ENCODE measurements at places on chromosomes 2 and 18.

DNA sequence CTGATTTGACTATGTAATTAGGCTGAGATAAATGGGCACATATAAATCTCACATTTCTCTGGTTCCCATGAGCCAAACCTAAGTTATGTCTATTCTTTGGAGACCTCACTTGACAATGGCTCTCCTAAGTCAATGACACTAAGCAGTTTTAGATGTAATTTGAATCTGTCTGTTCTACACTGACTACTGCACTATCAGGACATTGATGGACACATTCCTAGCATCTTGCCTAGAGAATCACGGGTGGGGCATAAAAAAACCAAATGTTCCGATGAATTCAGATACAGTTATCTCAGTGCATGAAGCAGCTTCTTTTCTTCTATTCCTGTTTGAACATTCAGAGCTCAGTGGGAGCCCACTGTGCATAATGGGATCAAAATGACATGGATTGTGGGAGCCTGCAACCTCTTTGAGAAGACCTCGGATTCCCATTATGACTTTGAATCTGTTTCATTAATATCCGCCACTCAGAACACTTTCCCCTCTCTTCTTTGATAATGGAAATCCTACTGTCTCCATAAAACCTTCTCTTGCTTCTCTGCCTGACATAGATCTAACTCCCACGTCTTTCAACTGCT, 110.8 kb downstream of the FSHR start:
- no peak for DNase-seq

- DNase-seq = peak; percentile 15
These were observed 111.1 kb downstream of the TTC27 start for GRCh38 chr2:32738939-32739338.

- no peak for DNase-seq
These were observed 13.2 kb upstream of the SERTAD2 start for GRCh38 chr2:64666810-64667438.

DNA sequence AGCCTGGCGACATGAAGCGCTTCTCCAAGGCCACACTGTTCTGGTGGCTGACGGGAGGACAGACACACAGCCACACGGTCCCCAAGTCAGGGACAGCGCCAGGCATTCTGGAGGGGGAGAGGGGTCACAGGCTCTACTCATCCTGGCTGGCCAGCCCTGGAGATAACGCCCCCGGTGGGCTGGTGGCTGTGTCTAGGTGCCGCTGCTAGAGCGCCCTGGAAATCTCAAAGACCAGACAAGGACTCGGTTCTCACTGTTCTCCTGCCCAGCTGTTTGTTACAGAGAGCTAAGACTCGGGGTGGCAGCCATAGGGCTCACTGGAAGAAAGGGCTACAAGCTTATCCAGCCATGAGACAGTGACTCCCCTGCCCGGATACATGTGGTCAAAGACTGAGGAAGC, 72.0 kb downstream of the KCNF1 start:
- DNase-seq = no peak

DNA sequence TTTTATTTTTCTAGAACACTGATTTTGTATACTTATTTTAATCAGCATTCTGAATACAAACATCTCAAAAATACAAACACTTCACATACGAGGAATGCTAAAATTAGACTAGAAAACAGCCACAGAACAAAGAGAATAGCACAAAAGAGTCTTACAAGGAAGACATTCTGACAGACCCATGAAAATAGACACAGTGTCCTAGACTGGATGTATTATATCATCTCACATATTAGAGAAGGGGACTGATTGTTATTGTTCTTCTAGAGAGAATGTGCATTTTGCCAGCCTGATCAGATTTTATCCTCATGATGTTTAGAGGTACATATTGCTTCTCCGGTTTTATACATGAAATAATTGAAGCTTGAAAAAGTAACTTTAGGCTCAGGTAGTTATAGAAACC, 357.9 kb downstream of the DPP10 start:
- DNase-seq = no peak

DNA sequence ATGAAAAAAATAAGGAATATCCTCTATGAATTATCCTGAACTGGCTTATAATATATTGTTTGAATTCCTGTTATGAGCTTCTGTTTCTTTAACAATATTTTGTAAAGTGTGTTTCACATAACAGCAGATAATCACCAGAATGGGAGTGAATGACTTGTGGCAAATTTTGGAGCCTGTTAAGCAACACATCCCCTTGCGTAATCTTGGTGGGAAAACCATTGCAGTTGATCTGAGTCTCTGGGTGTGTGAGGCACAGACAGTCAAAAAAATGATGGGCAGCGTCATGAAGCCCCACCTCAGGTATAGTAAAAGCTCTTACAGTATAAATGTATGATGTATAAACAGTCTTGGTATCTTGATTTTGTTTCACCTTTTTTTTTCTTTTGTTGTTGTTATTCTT, 5.9 kb downstream of the GEN1 start:
- no peak for DNase-seq

- no peak for DNase-seq
These were observed 1.7 kb downstream of the TMEM18 start for GRCh38 chr2:675460-675859.

DNA sequence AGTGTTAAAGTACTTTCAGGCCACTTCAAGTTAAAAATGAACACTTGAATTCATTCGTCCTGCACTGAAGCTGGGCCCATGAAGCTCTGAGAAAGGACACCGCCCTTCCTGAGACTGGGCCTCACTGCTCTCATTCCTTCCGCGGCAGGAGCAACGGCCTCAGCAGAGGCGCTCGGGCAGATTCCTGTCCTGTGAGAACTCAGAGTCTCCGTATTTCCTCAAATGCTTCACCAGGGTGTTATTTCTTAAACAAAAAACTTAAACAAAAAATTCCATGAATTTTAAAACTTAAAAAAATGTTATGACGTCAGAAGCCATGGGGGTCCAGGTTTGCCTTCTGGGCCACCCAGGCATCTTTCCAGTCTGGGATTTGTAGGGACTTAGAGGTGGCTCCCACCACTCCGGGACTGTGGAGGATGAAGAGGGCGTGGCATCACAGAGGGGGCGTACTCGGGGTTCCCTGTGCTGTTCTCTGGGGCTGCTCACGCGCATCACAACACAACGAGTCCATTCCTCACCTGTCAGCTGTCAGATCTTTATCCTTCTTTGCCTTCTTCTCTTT, 115.9 kb upstream of the ASB18 start:
- no peak for DNase-seq

DNA sequence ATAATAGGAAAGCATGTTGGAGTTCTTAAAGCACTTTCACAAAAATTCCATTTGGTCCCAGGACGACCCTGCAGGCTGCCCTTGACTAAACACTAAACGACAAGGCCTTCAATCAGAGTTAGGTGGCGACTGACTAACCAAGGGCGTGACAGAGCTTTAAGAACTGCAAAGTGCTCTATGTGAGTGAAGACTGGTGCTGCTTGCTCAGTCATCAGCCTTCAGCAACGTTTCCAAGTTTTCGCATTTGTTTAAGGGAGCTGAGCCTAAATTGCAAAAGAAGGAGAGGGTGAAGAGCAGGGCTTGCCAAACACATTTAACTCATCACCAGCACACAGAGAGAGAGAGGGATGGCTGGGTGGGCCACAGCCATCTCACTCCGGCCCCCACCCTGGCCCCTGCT, 204.7 kb upstream of the PID1 start:
- DNase-seq = no peak

DNA sequence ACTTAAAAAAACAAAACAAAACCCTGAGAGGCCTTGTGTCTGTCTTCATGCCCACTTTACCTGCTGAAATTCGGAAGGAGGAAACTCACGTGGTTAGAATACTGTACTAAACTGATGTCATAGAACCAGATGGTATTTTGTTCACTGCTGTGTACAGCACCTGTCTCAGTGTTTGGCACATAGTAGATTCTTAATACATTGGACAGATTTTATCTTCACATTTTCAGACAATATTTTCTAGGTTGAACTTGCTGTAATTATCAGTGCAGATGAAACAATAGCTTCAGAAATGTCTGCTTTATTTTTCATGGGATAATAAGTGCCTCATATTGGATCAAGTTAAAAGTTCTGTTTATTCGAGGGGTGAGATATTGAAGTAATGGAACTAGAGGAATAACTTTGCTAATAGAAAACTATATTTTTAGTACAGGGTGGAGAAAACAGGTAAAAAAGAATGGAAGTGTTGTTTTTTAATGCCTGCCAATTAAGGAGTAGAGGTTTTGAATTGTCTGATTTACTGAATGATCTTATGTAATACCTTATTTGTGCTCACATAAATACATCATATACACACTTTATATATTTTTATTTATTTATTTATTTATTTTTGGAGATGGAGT, 23.7 kb downstream of the DDX1 start:
- no peak for DNase-seq

DNA sequence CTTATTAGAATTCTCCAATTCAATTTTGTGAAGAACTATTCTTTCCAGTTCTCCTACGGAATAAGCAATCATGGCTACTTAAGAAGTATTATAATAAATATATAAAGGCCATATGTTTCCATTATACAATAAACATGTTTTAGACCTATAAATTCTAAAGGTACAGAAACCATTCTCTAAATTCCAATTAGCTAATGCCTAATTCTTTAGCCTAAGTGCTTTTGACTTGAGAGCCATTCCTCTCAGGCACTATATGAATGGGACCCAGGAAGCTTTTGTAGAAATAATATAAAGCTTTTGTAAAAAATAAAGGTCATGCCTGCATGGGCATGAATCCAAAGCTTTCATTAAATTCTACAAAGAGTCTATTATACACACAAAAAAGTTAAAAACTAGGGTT, 161.0 kb upstream of the UNC80 start:
- no peak for DNase-seq

DNA sequence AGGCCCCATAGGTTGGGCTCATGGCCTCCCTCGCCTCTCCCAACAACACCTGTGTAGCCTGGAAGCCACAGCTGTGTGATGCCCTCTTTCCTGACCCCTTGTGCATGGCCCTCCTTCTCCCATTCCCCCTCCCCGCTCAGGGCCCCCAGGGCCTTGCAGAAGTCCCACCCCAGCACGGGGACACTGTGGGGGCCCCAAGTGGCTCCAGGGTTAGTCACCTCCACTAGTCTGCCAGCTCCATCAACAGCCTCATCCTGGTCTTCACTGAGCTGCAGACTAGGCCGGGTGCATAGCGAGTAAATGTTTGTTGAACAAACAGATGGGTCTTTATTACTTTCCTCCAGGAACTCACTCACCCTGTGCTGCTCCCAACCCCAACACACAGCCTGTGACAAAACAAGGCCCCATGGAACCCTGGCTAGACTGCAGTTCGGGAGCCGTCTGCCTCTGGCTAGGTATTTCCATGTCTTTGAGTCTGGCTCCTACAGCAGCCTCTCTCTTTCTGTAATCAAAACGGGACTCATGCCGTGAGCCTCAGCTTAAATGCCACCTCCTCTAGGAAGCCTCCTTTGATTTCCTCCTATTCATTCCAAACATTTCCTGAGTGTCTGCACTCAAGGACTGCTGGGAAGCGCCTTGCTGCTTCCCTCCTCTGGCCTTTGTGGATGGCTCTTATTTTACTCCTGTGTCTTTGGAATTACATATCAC, 109.9 kb upstream of the ID2 start:
- peak; percentile 59 for DNase-seq

DNA sequence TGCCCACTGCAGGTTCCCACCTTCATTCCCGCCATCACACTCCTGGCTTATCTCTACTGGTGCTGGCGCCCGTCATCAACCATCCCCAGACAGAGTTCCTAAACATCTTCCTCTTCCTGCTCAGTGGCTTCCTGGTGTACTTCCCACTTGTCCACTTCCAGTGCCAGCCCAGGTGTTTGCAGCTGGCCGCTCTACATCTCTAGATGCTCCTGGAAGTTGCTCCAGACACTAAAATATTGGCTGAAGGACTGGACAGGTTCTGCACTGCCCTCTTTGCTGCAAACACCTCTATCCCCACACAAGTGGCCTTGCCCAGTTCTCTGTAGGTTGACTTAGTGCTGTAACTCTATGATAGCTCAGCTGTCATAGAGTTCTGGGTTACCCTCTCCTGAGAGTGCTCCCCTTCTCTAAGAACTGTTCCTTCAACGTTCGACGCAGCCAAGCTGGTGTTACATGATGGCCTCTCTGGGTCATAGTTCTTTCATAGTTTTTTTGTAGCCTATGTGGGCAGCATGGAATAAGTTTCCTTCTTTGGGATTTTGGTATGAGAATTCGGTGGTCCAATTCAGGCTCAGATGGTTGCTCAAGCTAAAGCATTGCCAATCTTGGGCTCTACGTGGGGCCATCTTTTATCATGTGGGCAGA, 45.8 kb upstream of the PUM2 start:
- DNase-seq = no peak

DNA sequence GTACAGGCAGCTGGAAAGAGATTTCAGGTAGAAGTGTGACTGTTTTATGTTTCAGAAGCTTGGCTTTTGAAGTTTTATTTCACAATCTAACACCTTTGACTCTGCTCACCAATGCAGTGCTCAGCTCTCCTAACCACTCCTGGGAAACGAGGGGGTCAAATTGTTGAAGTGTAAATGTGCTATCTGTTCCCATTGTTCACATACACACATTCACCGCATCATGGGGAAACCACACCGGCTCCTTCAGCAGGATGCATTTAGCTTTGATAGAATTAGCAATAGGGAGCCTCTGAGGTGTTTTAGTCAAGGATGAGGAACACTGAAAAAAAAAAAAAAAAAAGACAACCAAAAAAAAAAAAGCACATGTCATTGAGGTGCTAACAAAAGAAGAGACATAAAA, 13.4 kb upstream of the DLGAP1 start:
- no peak for DNase-seq

DNA sequence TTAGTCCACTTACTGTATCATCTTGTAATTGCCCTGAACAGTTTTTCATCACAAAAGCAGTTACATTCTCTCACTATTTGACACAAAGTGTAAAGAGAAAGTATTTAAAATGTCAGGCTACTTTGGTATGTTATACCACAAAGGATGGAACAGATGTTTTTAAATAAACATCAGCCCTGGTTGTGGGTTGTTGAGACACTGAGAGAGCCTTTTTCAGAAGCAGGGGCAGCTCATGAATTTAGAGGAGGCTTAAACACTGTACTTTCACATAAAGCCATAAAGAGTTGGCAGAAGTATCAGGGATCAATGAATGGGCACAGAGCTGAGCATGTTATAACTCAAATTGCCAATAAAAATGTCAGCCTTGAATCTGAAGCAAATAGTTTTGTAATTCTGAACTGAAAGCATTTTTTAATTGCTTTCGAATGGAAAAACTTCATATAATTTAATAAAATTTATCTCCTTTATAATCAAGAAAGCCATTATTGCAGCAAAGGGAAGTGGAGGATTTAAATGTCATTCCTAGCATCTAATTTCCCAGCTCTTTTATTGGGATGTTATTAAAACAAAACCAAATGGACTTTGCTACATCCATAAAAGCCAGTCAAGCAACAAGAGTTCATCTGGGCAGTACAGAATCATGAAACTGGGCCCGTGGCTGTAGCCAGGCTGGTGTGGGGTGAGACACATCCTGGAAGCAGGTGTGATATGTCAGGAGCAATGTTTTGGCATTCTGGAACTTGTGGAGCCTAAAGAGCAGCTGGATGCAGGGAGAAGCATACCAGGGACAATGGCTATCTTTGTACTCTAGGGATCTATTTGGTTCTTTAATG, 95.1 kb upstream of the NT5C1B start:
- no peak for DNase-seq

DNA sequence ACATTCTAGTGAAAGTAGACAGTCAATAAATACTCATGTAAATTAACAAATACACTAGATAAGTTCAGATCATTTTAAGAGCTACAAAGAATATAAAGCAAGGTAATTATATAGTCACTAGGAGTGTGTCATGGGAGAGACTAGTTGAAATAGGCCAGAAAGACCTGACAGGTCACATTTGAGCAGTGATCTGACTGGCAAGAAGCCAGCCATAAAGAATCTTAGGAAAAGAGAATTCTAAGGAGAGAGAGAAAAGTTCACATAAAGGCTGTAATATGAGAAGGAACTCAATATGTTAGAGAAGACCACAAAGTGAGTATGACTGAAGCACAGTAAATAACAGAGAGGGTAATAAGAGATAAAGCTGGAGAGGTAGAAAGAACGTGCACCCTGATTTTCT, 31.2 kb downstream of the VSNL1 start:
- DNase-seq = no peak

Measured in LNCaP clone FGC (cell line).